ENCODE measurements at places on chromosomes 3 and 15. TPM values are rescaled to one million over a fixed set of nuclear protein-coding genes. Genes with fewer than 3 reads are reported as not detected.

Gene RHCG
- 0.17 TPM for total RNA-seq

Gene SLC2A2
- total RNA-seq = 0.12 TPM

Gene LMAN1L
- 0.31 TPM for total RNA-seq

Gene GPR149
- not detected for total RNA-seq

DNA sequence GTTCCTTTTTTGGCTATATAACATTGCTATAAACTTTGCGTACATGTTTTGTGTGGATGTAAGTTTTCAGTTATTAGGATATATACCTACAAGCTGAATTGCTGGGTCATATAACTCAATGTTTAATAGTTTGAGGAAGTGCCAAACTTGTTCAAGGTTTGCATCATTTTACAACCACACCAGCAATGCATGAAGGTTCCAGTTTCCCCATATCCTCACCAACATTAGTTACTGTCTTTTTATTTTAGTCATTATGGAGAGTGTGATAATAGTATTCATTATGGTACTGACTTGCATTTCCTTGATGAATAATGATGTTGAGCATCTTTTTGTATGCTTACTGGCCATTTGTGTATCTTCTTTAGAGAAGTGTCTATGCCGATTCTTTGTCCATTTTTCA is 112.3 kb downstream of the NR1I2 start:
- no peak for DNase-seq

GRCh38 chr3:123423031-123423430 is 25.9 kb downstream of the ADCY5 start:
- no peak for DNase-seq

DNA sequence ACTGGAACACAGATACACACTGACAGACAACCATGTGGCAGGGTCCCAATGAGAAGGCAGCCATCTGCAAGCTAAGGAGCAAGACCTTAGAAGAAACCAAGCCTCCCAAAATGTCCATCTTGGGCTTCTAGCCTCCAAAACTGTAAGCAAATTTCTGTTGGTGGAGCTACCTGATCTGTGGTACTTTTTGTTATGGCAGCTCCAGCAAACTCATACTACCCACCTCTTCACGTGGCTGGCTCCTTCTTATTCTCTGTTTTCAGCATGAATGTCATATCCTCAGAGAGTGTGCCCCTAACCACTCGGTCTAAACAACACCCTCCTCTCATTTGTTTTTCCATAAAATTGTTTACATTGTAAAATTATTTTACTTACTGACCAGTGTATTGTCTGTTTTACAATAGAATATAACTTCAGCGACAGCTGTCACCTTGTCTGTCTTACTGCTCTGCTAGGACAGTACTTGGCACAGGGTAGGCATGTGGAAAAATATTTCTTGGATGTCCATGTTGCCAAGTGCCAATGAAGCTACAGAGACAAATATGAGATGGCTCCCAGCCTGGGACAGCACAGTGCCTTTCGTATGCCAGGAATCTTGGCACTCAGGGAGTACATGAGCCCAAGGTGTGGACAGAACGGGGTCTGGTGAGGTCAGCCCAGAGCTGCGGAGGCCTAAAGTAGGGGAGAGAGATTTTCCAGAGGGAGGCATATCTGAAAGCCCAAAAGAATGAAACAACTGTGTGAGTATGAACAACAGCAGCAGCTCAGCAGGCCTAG is 17.4 kb upstream of the SLC25A36 start:
- no peak for DNase-seq

- no peak for DNase-seq
These were observed 105.9 kb upstream of the PIAS1 start for GRCh38 chr15:67948215-67948614.

DNA sequence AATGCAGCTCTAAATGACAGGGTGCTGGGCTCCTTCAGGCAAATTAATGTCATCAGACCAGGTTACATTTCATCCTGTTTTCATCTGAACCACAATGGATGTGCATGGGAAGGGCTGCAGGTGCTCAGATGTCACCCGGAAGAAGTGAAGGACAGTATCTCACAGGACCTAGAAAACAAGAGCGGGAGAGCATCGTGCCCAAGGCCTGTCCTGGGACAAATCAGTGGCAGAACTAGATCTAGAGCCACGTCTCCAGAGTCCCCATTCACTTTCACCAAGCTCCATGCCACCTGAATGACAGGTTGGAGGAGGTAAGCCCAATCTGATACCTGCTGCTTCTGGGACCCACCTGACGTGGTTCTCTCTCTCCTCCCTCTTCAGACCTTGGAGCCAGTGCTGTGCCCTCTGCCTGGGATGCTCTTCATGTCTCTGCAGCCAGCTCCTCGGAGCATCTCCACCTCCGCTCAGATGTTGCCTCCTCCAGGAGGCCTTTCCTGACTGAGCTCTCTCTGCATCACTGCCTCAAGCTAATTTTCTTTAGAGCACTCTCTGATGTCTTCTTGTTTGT is 77.3 kb downstream of the CPN2 start:
- no peak for DNase-seq

DNA sequence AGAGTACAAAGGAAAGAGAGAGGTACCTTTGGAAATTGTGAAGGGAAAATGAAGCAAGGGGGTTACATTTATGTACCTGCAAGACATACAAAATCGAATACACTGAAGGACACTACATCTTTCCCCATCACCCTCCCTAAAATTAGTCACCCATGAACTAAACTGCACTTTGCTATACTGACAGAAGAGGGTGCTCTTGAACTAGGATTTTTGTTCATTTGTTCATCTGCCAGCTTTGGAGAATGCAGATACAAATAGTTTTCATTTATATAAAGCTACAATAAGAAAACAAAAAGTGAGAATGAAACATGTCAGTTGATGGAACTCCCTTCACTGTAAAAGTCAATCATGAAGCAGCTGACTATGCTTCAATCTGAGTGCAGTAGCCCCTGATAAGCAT is 55.7 kb downstream of the PCCB start:
- DNase-seq = no peak

DNA sequence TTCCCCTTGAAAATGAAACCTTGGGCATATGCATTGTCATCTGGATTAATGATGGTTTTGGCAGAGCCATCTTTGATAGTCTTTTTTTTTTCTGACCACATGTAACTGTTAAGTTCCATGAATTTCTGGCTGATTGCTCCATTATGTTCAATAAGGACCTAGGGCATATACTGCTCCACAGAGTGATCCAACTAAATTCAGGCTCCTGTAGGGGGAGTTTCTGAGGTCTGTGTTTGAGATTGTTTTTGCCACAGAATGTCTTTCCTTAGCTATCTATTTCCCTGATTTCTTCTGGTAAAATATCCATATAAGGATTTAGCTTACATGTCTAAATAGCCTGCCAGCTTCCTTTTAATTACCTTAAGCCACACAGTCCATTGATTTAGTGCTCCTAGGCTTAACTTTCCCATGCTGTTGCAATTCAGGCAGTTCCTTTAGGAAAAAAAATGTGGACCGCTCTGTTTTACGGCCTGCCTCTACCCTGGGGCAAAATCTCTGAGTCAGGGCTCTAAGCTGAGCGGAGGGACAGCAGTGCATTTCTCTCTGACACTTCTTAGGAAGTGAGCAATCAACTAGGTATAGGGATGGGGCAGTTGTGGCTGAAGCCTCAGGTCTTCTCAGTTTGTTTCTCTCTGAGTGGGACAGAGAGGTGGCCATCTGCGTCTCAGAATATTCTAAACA is 796.2 kb downstream of the NR2F2 start:
- no peak for DNase-seq

DNA sequence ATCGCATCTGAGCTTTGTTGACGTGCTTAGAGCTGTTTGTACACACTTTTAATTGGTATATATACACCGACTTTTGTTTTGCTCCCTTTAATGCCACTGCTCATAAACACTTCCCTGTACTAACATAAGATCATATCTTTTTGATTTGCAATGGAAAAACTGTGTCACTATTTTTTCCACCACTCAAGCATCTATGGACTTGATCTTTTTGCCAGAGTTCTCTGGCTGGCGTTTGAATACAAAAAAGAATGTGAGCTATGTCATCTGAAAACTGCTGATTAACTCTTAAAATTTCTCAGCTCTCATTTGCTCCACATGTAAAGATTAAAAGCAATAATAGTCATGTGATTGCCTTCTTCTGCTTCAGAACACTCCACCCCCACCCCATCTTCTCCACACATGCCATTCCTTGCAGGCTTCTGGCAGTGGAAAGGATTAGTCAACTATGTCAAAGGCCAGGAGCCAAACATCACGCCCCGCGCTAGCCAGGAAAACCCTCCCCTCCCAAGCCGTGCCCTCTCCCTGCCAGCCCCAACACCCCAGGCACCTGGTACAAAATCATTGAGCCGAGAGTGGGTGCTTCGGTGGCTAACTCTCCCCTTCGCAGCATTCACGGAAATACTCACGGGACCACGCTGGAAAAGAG is 123.4 kb upstream of the MEF2A start:
- DNase-seq = peak; percentile 92

- DNase-seq = no peak
These were observed 32.5 kb downstream of the DMXL2 start for GRCh38 chr15:51589881-51590568.

DNA sequence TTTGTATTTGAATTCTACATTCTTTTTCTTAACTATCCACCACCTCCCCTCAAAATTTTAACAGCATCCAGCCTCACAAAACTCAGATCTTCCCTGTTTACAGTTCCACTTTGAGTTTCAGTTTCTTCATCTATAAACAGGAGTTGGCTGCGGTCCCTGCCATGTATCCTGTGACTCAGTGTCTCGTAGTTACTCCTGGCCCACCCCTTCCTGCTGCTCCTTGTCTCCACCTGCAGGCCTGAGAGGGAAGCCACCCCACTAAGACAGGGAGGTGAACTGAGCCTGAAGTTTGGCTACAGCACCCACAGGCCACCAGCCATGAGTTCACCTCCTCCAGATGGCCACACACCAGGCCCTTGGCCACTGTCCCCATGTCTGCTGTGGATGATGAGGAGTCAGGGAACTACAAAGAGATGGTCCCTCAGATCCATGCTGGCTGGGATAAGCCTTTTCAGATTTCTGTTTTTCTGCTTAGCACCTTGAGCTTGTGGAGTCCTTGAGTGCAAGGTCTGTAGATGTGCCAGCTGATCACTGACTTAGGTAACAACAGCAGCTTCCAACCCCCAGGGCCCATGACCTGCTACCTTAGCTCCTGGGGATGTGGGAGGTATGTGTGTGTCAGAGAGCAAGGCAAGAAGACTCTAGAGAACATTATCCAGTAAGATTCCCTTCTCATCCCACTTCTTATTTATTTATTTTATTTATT is 37.5 kb downstream of the CD86 start:
- DNase-seq = no peak
